ENCODE measurements at places on chromosomes 7 and 10.

GRCh38 chr7:117279931-117280557 is 42.8 kb downstream of the WNT2 start:
- no peak for DNase-seq

DNA sequence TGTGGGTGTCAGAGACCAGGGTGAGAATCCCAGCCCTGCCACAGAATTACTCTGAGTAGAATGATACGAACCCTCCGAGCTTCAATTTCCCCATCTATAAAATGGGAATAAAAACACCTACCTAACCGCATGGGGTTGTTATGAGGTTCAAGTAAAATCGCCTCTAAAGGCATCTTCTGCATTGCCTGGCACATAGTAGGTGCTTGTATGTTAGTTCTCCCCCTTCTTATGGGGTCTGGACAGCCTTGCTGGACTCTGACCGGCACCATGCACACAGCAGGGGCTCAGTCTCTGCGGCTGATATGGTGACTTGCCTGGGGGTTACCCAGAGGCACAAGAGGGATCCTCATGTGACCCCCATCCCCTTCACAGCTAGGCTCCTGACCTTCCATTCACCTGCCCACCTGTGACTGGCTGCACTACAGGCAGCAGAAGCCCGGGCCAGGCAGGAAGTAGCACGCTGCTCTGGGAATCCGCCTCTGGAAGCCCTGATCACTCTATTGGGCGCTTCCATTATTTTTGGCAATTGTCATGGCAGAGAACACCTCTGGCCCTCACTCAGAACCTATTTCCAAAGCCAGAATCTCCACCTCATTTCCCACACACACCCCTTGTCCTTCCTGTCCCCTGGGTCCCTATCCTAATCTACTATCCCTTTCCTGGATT is 6.0 kb downstream of the SH3PXD2A start:
- no peak for DNase-seq

DNA sequence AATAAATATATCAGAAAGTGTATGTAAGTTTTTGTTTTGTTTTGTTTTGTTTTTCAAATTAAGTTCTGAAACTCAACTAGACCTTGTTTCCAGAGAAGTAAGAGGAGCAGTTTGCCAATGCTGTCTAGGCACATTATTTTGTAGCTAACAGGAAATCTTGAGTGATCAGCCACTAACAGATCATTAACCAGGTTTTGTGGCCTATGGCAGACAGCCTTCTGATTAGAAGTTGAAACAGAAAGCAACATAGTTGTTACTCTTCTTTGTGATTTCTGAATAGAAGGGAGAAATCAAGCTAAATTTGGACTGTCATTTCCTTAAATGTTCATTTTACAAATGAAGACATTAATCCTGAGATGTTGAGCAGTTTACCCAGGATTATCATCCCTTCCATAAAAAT is 142.6 kb downstream of the PLXDC2 start:
- no peak for DNase-seq

GRCh38 chr10:4345877-4346646 is 479.9 kb upstream of the AKR1E2 start:
- no peak for DNase-seq

DNA sequence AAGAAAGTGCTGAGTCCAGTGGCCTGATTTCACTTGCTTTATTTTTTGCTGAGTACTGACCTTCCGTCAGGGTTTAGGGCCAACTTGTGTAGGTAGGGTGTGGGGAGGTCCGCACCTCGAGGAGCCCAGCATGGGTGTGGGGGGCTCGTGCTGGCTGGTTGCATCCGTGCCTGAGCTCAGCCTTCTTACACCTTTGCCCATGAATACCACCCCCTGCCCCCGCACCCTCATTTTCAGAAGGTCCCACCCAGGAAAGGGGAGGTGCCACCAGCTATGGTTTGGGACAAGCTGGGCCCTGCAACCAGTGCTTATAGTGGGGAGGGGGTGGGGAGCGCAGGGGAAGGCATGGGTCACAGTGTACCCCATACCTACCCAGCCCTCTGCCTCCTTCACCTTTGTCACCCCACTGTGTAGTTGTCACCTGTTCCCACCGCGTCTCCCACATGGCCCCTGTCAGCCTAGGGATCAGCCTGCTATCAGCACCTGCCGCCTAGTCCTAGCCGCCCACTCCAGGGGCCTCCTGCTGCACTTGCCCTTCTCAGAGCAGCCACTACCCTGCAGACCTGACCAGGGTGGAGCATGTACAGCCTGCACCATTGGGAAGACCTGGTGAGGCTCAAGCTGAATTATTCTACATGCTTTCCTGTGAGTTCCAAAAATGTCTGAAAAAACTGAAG is 146.2 kb upstream of the RET start:
- DNase-seq: no peak

- no peak for DNase-seq
Measured at GRCh38 chr10:130416334-130417150, 280.4 kb downstream of the GLRX3 start.

GRCh38 chr7:55366461-55367070 is 1.4 kb downstream of the LANCL2 start:
- no peak for DNase-seq

DNA sequence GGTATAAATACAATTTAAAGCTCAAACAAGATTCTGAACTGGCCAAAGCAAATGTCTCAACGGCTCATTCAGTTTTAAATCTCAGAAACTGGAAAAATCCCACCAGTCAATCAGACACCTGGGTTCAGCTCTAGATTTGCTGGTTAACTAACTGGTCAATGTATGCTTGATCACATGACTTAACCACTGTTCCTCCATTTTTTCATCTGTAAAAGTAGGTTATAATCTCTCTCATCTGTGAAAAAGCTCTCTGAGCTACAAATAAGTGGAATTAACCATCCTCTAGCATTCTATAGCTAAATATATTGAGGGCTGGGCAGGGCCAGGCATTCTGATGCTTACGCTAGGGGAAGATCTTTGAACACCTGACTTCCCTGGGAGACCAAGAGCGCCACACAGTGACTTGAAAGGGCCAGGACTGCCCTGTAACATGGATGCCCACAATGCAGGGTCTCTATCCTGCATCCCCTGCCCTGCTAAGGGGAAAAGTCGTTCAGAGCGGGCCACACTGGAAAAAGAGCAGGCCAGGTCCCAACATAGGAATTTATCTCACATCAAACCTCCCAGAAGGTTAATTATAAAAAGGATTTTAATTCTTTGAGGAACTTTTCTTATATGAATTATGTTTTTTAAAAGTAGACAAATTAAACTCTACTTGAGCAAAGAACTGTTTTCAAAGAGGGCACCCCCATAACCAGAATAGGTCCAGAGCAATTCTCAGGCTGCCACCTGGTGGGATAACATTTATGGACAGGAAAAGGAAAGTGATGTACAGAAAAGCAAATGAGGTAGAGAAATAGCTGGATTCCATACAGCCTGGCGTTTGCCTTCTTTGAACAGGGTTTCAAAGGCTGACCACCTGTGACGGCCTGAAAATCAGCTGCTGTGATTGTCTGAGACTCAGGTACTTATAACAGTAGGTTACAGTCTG is 1.8 kb downstream of the RP9 start:
- no peak for DNase-seq

GRCh38 chr7:1455241-1455939 is 3.9 kb downstream of the MICALL2 start:
- DNase-seq: no peak

DNA sequence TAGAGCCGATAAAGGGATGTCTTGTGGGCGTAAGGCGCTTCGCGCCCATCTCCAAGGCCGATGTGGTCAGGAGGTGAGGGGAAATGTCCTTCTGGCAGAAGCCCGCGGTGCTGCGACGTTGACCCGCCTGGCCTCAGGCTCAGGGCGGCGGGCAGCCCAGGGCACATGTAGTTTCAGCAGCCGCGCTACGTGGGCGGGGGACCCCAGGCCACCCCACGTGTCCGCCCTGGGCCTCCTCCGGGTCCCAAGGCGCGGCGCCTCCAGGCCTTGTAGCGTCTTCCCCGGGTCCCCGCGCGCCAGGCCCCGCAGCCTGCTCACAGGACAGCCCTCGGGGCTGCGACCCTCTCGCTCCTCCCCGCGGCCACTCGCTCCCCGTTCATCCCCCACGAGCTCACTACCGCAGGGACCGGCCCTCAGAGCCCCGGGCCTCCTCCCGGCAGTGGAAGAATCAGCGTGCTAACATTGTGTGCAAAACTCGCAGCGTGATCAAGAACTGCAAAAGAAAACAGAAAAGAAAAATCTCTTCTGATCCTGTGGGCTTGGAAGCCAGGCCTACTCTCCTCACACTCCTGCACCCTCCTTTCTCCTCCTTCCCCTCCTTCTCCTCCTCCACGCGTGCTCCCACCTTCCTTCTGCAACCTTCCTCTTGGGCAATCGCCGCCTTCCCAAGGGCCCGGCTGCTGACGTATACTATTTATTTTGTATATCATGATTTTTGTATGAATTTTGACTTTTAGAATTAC is 4.4 kb upstream of the TBX20 start:
- no peak for DNase-seq

DNA sequence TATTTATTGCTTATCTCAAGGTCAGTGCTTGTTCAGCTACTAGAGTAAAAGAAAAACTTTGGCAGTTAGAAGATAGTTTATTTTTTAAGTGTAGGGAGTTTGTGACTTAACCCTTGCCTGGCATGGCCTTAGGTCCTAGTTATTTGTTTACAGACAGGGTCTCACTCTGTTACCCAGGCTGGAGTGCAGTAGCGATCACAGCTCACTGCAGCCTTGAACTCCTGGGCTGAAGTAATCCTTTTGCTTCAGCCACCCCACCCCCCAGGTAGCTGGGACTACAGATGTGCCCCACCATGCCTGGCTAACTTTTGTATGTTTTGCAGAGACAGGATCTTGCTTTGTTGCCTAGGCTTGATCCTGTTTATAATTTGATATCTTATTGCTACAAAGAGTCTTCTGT is 4.2 kb downstream of the ANLN start:
- DNase-seq: no peak

GRCh38 chr10:72626444-72626754 is 520 bp upstream of the MICU1 start:
- DNase-seq: no peak

- no peak for DNase-seq
Measured at GRCh38 chr10:34585422-34586112, 229.5 kb downstream of the PARD3 start.

GRCh38 chr7:1447112-1447511 is 12.2 kb downstream of the MICALL2 start:
- DNase-seq: no peak

DNA sequence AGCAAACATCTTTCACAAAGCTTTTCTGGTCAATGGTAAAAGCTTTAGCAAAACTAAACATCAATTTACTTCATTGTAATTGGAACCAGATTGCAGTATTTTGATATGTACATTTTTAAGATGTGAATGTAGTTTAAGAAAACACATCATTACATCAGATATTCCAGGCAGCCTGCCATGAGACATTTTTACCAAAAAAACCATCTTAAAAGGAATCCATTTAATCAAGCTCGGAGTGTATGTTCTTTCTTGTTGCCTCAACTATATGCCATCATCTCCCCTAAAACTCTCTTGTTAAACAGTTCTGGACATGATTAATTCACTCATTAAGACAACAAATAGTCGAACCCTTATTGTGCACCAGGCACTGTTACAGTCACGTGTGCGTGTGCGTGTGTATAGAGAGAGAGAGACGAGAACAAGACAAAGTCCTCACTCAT is 97.5 kb downstream of the UBE2H start:
- no peak for DNase-seq

DNA sequence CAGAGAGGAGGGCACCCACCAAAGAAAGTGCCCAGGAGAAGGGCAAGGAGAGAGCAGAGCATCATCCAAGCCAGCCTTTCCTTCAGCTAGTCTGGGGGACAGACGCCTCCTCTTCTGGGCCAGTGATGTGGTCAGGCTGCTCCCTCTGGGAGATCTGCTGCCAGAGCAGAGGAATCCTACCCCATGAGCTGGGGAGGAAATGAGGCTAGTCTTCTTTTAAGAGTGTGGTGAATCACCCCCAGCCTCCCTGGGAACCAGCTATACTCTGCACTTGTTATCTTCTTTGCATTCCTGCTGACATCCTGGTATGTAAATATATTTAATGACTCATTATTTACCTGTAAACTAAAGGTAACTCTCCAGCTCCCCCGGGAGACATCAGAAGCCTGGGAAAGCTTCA is 41.6 kb upstream of the EPHB6 start:
- no peak for DNase-seq

All from stimulated activated CD8-positive, alpha-beta memory T cell treated with anti-CD3 and anti-CD28 coated beads, Interleukin-7, amount 100 ng/mL, for 1 hour (primary cell).